Stomach (tissue), 19 donors: ENCODE measurements at places on chromosomes 2 and 18.

DNA sequence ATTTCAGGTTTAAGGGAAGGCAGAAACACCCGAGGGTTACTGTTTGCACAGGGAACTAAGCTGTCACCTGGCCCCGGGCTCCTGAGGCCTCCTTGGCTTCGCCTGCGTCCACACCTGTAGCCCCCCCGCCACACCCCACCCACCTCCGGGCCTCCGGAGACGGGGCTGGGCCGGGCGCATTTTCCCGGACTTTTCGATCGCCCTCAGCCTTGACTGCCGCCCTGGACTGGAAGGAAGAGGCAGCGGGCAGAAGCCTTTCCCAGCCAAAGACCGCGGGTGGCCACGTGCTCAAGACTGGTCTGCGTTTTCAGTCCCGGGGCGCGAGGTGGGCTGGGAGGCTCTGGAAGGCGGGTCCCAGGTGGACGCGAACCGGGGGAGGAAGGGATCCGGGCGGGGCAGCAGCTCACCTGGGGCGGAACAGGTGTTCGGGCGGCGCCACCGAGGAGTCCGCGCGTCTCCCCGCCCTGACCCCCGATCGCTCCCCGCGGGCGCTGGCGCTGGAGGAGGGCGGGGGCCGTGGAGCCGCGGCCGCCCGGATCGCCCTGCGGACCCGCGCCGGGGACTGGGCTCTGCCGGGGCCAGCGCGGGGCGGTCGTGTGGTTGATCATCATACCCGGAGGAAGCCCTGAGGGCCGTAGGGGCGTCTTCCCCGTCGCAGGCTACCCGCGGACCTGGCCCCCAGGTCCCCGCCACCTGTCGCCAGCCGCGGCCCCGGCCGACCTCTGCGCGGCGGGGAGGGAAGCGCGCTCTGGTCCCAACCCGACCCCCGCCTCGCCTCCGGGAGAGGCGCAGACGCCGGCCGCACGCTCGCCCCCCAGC is 3.2 kb downstream of the ID2 start:
- DNase-seq = peak; percentile 89

GRCh38 chr18:58146099-58146498 is 102.1 kb downstream of the NEDD4L start:
- no peak for DNase-seq

GRCh38 chr2:150689590-150689989 is 202.1 kb upstream of the RND3 start:
- DNase-seq = no peak

- DNase-seq = no peak
These were observed 12.1 kb downstream of the ACTR3 start for GRCh38 chr2:113901943-113902342.

DNA sequence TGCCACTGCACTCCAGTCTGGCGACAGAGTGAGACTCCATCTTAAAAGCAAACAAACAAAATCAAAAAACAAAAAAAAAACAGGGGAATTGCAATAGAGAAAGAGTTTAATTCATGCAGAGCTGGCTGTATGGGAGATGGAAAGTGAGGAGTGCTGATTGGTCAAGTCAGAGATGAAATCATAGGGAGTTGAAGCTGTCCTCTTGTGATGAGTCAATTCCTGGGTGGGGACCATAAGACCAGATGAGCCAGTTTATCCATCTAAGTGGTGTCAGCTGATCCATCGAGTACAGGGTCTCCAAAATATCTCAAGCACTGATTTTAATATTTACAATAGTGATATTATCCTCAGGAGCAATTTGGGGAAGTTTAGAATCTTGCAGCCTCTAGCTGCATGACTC is 45.3 kb downstream of the FRZB start:
- no peak for DNase-seq

GRCh38 chr18:60070631-60071030 is 170.8 kb downstream of the PMAIP1 start:
- no peak for DNase-seq

GRCh38 chr2:123747326-123747725 is 277.8 kb upstream of the CNTNAP5 start:
- no peak for DNase-seq

GRCh38 chr2:45177870-45178269 is 168.6 kb upstream of the SIX2 start:
- DNase-seq = no peak

- no peak for DNase-seq
These were observed 96.0 kb upstream of the MYCN start for GRCh38 chr2:15844211-15844801.

DNA sequence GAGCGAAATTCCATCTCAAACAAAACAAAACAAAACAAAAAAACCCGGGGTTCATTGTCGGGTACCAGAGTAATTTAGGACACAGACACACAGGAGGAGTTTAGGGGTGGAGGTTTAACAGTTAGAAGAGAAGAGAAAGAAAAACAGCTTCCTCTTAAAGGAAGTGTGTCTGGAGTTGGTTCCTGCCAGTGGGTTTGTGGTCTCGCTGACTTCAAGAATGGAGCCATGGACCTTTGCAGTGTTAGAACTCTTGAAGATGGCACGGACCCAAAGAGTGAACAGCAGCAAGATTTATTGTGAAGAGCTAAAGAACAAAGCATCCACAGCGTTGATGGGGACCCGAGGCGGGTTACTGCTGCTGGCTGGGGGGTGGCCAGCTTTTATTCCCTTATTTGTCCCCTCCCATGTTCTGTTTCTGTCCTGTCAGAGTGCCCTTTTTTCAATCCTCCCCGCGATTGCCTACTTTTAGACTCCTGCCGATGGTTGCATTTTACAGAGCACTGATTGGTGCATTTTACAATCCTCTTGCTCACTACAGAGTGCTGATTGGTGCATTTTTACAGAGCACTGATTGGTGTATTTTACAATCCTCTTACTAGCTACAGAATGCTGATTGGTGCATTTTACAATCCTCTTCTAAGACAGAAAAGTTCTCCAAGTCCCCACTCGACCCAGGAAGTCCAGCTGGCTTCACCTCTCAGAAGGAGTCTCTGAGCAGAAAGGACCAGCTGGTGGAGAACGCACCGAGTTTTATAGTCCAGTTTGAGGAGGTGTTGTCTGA is 28.7 kb upstream of the ATP8B1 start:
- no peak for DNase-seq

DNA sequence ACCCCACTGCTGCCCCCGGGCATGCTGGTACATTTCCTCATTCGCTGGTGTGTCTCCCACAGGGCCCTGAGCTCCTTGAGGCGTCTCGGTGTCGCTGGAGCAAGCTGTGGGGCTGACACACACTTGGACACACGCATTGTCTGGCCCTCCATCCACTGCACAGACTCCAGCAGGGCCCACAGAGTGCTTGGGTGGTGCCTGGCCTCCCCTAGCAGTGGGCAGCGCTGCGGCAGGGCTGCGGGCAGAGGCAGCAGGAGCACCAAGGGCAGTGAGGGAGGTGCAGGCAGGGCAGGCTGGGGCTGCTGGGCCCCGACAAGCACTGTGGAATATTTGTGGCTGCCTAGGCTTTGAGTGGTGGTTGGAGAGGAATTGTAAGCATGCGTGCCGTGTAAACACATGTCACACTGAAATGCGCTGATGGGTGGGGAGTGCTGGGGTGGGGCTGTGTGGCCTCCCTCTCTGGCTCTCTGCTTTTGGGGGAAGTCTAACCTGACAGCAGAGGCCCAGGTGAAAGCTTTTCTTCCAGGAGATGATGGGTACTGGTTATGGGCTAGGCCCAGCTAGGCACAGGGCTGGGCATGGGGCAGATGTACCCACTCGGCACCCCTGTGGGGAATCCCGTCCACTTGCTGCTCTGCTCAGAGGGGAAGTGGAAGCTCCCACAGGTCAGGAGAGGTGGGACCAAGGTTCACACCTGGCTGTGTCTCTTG is 55.5 kb upstream of the HS6ST1 start:
- DNase-seq = peak; percentile 67

DNA sequence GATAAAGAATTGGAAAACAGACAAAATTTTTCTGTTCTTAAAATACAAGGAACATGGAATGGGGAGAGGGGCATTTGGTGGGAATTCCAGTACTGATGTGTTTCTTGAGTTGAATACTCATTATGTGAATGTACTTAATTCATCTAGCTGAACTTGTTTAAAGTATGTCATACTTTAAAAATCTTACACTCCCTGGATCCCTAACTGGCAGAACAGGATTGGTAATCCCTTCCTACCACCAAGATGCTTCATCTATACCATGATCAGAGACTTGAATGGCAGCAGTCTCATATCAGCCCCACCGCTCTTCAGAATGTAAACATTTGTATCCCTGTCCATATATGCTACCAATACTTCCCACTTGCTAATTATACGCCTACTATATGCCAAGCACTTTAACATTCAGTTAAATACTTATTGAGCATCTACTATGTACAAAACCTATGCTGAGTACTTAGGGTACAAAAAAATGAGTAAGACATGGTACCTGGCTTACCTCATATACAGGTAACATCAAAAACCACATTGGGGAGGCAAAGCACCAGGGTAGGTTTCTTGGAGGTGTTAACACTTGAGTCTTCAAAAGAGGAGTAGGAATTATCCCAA is 5.3 kb downstream of the MEMO1 start:
- no peak for DNase-seq

GRCh38 chr2:76953733-76954347 is 568.3 kb downstream of the LRRTM4 start:
- peak; percentile 77 for DNase-seq

DNA sequence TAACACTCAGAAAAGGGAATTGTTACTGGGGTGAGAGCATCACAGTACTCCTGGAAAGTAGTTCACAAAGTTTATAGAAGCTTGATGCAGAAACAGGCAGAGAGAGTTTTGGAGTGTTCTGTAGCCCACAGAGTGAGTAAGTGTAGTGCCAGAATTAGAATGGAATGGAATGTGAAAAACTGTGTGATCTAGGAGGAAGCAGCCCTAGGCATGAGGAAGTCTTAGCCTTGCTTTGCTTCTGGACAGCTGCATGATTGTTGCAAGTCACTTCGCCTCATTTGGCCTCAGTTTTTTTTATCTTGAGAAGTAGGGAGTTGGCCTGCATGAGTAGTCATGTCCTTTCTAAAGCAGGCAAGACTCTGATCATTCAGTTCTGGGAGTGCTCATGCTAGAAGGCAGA is 10.9 kb downstream of the SERPINB12 start:
- DNase-seq = peak; percentile 37

DNA sequence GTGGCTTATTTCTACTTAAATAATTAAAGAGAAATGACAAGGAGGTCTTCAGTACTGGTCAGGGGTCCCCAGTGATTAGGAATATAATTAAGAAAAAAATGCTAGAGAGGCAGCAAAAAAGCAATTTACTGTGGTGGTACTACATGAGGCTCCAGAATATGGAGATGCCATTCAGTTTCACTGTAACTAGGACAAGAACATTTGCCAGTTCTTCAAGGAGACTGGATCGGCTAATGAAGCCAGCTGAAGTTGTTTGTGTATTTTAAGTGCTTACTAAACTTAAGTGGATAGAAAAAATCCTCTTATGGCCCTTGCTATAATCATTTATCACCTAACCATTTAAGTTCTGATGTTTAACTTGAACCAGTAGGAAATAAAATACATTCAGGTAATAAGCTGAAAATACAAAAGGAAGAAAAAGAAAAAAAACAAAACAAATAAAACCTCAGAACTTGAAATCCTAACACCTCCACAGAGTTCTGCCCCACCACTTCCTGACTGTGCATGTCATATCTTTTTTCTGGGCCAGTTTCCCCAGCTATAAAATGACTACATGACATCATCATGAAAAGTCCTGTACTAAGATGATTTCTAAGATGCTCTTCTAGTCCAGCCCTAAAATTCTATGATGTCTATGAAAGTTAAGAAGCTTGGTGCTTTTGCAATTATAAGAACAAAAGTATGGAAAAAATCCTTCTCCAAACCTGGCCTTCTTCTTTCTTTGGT is 98.0 kb downstream of the TRABD2A start:
- peak; percentile 37 for DNase-seq

GRCh38 chr18:22469926-22470247 is 52.2 kb upstream of the CTAGE1 start:
- no peak for DNase-seq

GRCh38 chr2:241354668-241355658 is 1.1 kb upstream of the FARP2 start:
- peak; percentile 93 for DNase-seq

DNA sequence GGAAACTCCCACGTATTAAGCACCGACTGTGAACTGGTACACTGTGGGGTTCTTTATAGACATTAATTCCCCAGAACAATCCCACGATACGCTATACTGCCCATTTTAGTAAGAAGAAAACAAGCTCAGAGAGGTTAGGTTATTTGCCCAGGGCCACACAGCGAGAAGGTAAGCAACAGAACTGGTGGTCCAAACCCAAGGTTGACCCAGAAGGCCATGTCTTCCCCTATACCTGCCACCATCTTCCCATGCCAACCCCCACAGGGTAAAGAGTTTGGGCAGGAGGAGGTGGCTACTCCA is 69.9 kb downstream of the MARCO start:
- DNase-seq = no peak

GRCh38 chr2:3606370-3607201 is 11.7 kb downstream of the COLEC11 start:
- peak; percentile 22 for DNase-seq

GRCh38 chr18:79058007-79058406 is 11.2 kb upstream of the ATP9B start:
- DNase-seq = no peak

DNA sequence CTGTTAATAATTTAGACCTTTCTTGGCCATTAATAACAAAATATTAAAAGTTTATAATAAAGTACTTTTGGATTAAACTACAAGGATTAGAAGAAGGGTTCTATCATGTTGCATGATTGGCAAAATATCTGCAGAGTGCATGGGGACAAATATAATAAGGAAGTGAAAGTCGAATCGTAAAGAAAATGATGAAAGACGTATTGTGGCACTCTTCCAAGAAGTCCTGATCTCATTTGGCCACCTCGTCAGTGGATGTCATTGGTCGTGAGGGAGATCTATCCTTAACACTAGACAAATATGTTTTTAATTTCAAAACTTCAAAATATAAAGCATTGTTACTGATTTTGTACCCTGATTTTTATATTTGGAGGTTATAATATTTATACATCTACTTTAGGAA is 197.7 kb upstream of the STON1 start:
- no peak for DNase-seq

DNA sequence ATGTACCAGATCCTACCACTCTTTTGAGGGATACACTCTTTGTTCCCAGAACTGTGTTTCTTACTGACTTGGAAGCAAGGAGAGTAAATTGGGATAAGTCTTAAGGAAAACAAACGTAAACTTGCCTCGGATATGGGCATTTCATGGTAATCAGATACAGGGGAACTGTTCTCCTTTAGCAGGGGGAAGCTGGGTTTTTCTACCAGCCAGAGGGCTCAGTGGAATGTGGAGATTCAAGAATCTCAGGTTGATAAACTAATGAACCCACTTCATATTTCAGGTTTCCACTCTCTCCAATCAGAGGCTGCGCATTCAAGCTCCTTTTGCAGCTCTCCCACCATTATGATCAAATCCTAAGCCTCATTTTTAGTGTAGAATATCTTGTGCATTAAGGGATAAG is 676.5 kb upstream of the FSHR start:
- DNase-seq = no peak

GRCh38 chr2:3654011-3654410 is 4.0 kb upstream of the ALLC start:
- no peak for DNase-seq

- no peak for DNase-seq
These were observed 273.6 kb downstream of the HRH4 start for GRCh38 chr18:24734058-24734457.
